Activated T-cell treated with anti-CD3 and anti-CD28 coated beads, Interleukin-2, amount 50 U/mL, for 1 hour (primary cell): ENCODE measurements at places on chromosomes 11 and 22.

DNA sequence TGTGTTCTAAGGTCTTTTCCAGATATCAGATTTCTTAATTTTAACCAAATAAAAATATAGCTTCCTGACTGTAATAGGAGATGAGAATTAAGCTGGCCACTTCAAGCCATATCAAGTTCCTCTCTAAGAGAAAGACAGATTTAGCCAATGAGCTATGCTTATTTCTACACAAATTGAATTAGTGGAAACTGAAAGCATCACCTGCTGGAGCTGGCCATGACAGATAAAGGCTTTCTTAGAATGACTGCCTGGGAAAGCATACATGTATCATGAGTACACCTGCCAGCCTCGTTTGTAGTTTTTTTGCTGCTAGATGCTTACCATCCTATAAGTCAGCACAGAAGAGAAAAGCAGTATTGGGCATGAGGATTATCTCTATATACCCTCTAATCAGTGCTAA, 53.5 kb upstream of the DBX1 start:
- no peak for DNase-seq

DNA sequence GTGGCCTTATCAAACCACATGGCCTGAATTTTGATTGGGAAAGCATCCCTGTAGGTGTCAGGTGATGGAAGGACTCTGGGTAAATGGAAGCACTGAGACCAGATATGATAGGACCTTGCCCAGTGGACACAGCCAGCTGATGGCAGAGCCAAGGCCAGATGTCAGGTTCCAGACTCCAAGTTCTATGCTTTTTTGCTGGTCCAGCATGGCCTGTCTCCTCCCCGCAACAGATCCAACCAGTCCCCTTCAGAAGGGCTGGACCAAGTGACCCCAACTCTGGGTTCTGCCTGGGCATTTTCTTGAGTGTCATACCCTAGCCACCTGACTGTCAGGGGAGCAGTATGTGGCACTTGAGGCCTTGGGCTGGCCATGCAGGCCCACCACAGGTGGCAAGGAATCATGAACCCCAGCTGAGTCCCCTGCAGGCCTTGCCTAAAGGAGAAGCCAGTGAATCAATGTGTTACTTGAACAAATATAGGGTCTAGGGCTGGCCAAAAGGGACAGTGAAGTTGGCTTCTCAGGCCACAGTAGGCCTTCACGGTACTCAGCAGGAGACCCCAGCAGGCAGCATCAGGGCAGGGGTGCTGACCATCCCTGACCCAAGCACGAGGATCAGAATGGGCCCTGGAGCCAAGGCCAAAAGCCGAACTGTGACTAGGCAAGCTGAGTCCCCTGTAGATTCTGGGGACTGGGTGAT, 27.1 kb downstream of the KCNQ1OT1 start:
- DNase-seq: no peak

DNA sequence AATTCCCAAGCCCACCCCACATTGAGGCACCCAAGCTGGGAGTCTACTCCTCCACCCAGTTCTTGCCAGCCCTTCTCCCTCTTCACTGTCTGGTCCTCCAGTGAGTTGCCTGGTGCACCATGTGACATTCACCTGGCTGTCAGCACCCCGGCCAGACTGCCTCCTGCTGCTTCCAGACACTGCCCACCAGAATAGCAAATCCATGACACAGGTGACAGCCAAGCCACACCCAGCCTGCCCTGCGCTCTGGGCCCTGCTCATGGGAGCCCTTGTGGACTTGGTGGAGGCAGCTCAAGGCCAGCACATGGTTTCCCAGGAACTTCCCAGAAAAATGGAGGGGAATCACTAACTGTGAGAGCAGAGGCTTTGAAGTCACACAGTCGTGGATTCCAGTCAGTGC, 96.3 kb upstream of the CSNK2A3 start:
- no peak for DNase-seq

DNA sequence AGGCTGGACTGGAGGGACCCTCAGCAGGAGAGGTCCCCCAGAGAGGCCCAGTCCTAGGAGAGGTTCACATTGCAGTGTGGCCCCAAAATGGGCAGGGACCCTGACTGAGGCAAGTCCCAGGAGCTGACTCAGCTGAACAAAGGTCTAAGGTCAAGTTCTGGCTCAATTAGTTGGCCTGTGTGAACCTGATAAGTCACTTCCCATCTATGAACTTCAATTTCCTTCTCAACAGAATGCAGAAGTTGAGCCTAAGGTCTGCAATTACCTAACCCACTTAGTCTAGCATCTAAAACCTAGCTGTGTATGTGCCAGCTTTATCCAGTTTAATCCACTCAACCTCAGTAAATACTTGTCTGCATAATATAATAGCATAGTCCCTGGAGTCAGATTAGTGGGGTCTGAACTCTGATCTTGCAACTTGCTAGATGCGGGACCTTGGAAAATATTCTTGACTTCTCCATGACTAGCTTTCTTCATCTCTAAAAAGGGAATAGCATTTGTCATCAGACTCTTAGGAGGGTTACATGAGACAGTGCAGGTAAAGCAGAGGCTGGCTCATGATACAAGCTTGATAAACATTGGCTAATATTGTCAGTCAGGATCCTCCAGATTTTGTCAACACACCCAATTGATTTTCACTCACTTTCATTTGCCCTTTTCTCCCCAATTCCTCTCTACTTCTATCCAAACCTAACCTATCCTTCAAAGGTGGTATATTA, 465.5 kb downstream of the INSC start:
- no peak for DNase-seq

DNA sequence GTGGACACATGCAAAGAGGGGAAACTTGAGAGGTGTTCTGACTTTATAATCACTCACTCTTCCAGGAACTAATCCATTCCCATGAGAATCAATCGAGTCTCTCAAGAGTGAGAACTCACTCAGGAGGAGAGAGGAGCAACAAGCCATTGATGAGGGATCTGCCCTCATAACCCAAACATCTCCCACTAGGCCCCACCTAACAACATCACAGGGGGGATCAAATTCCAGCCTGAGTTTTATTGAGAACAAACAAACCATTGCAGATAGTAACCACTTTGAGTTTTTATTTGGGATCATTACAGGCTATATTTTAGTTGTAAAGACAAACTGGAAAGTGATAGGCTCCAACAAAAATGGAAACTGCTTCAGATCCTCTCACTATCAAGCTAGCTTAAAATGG, 328.8 kb upstream of the CTSC start:
- no peak for DNase-seq

DNA sequence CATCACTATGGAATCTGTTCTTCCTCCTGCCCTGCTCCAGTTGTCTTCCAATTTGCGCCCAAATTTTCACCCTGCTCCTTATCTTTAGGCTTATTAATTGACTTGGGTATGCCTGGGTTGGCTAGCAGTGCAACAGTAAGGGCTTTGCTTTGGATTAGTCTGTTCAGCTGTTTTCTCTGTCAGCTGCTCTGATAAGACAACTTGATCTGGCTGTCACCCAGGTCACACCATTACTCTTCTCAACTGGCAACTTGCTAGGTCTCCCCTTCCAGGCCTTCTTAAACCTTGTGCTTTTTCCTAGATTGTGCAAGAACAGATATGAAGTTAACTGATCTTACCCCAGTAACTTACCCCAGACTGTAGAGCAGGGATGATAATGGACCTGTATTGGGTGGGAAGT, 357.8 kb upstream of the LARGE1 start:
- no peak for DNase-seq

- DNase-seq: no peak
Observed at GRCh38 chr11:8767466-8768142, 85.0 kb downstream of the RPL27A start.

- no peak for DNase-seq
Observed at GRCh38 chr11:86314636-86315035, 12.6 kb downstream of the HIKESHI start.

DNA sequence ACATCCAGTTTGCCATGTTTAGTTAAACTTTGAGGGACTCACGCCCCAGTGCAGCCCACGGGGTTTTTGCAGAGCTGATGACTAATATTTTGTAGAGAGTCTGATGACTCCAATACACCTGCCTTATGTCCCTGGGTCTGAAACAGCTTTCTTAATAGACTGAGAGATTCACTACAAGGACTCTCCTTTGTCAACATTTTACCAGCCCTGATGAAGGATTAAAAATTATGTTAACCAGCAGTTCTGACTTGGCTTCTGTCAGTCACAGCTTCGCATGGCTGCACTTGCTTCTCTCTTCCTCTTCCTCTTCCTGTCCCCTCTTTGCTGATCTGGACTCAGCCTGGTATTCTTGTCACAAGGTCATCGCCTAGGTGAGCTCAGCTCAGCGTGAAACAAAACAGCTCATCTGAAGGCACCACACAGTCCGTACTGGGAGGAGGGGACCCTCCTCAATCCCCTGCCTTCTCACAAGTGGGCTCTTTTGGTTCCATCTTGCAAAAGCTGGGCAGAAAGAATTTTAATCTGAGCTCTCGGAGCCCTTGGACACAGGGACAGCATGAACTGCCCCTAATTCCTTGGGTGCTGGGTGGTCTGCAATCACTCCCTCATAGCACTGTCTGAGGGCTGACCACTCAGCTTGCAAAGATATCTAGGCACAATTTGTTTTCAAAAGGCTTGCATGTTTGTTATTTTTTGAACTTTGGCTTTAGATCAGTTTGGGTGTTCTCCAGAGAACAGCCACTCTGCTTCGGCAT, 38.1 kb upstream of the POU2AF1 start:
- no peak for DNase-seq

- no peak for DNase-seq
Observed at GRCh38 chr22:23124611-23125511, 16.9 kb downstream of the RSPH14 start.

DNA sequence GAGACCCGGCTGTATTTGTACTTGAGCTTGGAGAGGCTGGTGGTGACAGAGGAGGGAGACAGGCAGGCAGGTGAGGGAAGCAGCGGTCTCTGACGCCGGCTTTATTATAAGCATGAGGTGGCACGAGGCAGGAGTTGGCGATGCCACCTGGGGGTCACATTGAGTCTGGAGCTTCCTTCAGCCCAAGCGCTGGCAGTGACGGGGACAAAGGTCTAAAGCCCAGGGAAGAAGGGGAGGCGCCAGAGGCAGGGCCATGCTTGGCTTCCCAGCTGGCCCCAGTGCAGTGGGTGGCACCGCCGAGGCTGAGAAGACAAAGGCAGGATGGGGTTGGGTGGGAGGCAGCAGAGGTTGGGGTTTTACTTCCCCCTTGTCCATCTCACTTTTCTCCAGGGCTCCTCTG, 4.5 kb downstream of the FXYD2 start:
- no peak for DNase-seq

DNA sequence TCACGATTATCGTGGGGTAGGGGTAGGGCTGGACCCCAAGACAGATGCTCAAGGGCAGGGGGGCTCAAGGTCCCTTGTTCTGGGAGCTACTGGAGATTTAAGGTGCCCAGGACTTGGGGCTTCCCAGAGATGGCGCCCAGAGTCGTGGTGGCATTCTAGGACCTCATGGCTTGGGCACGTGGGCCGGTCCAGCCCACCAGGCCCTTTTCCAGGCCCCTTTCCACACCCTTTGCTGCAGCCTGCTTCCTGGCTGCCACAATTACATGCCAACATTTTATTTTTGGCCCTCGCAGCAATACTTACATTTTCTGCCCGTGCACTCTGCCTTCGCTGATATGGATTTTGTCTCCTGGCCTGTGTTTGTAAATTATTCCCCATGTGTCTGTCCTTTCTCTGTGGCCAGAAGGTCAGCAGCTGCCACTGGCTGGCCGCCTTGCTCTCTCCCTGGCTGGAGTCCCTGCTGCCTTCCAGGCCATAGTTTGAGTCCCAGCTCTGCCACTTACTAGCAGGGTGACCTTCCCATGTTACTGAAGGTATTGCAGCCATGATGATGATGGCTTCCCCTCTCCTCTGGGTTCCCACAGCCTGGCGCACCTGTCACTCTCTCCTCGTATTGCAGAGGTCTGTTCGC, 11.2 kb downstream of the MB start:
- no peak for DNase-seq
